ENCODE measurements at places on chromosomes 12 and 14.

- peak; percentile 33 for DNase-seq
These were observed 43.8 kb upstream of the PRIMA1 start for GRCh38 chr14:93832081-93832480.

DNA sequence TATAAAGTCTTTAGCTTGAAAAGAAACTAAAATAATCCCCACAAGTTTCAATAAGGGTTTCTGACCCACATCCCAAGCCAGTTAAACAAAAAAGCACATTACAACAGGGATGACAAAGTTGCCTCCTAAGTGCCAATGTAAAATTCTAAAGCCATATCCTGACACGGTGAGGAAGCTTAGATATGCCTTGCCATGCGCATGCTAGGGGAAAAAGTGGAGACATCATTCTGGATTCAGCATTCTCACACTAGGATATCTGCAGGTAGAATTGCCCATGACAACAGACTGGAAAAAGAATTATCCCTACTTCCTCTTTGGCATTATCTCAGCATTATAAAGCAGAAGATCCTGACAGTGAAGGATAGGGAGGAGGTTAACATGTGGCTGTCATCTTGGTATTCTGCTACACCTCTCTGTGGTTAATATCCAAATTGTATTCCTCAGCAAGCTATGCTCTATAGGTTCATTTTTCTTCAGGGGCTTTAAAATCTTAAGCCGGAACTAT, 4.9 kb downstream of the DUSP6 start:
- DNase-seq = no peak

- peak; percentile 82 for DNase-seq
These were observed 267.3 kb upstream of the SRRM4 start for GRCh38 chr12:118714051-118714460.

- no peak for DNase-seq
These were observed 11.1 kb downstream of the ADCY6 start for GRCh38 chr12:48777501-48778400.

- no peak for DNase-seq
These were observed 114.4 kb downstream of the ZNF664 start for GRCh38 chr12:124087266-124088051.

GRCh38 chr12:122918827-122919226, 22.9 kb upstream of the VPS37B start:
- no peak for DNase-seq

DNA sequence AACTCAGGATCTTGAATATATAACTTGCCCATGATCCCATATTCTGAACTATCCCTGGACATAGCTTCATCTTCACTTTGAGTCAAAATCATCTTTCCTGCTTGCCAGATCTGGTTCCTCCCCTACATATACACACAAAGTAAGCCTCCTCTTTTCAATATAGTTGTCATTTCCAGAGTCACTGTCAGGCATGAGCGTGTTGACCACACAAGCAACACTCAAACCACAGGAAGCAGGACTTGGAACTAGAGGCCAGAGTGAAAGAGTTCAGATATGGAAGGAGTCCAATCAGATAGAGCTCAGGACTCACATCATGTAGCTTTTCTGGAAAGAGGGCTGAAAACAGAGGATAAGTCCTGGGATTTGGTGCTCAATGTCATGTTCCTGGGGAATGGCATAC, 1140.6 kb downstream of the BCL11B start:
- DNase-seq = no peak

All from NCI-H82 (cell line).